ENCODE measurements at places on chromosomes 1 and 21.

GRCh38 chr1:181984006-181984405, 77.5 kb downstream of the ZNF648 start:
- no peak for DNase-seq

- no peak for DNase-seq
These were observed 27.6 kb upstream of the NBL1 start for GRCh38 chr1:19616489-19616888.

GRCh38 chr1:86155051-86155806, 1.3 kb downstream of the COL24A1 start:
- DNase-seq, result peak; percentile 3

DNA sequence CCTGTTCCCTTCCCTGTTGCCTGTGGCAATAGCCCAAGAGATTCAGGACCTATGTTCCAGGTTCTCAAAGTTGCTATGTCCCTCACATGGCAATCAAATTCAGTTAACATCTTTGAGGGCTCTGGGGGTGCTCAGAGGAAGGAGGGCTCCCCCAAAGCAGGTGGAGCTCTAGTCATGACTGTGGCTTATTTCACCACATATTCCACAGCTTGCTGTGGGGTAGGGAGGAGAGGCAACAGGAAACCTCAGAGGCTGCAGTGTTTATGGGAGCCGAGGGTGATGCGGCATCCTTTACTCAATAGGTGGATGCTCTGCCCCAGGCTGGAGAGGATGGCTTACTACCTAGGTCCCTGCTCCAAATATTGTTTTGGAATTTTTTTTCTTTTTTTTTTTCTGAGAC, 1.2 kb upstream of the MKNK1 start:
- DNase-seq, result no peak

GRCh38 chr1:225408249-225408648, 19.6 kb downstream of the LBR start:
- no peak for DNase-seq

- DNase-seq, result no peak
These were observed 9.6 kb downstream of the RAB25 start for GRCh38 chr1:156070548-156070947.

All from K562 (cell line).